NCI-H2107 (cell line): ENCODE measurements at places on chromosomes 6 and 20.

GRCh38 chr20:60990061-60990460 is 262.0 kb upstream of the CDH4 start:
- no peak for DNase-seq

- no peak for DNase-seq
These were observed 12.7 kb upstream of the MCUR1 start for GRCh38 chr6:13827032-13827431.

DNA sequence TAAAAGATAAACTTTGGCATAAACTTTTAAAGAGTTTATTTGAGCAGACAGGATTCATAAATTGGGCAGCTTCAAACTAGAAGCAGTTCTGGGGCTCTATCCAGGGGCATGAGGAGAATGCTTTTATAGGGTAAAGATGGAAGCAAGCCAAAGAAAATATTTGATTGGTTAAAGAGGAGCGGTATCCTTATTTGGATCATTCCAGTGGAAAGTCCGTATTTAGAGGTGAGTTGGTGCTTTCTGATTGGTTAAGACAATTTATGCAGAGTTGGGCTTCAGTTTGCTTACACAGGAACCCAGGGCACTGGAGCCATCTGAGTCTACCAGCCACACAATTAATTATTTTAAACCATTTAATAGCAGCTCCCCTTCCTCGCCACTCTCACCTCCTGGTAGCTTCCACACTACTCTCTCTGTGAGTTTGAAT is 37.9 kb upstream of the RNF217 start:
- DNase-seq, result no peak

- no peak for DNase-seq
These were observed 52.4 kb upstream of the PLN start for GRCh38 chr6:118495485-118496280.

DNA sequence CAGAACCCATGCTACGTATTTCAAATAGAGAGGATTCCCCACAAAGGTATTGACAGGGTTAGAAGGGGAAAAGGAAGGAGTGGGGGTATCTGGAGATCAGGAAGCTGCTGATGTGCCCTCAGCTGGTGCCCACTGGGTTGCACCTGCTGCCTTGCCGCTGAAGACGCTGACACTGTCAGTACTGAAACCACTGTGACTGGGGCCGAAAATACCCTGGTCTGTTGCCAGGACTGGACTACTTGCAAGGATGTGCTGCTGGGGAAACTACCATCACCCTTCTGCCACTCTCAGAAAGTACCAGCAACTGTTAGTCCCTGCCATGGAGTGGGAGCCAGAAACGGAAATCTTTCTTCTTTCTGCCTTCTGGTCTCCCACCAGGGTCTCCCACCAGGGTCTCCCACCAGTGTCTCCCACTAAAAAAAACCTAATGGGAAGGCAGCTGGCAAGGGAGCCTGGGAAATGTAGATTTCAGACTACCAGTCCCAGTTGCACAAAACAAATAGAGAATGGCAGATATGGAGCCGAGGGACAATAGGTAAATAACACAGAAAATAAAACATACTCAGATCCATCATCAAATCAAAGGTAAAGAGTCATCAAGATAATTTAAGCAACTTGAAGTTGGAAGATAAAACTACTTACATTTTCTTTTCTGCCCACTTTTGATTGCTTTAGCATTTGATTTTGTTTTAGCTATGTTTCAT is 204.8 kb downstream of the TPBG start:
- DNase-seq, result no peak

DNA sequence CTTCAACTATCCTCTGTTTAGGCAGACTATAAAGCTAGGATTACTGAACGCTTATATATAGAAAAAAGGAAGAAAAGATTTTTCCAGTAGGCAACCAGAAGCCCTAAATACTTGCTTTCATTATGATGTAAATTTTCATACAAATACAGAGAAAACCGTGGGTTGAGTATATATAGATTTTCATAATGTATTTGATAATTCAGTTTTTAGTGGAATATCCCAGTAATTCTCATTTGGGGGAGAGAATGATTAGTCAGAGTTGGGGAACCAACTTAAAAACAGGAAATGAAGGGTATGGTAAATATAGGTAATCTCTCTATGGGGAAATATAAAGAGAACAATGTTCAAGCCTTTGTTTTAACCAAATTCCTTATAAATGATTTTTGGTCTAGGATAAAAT is 154.0 kb upstream of the CITED2 start:
- DNase-seq, result no peak

DNA sequence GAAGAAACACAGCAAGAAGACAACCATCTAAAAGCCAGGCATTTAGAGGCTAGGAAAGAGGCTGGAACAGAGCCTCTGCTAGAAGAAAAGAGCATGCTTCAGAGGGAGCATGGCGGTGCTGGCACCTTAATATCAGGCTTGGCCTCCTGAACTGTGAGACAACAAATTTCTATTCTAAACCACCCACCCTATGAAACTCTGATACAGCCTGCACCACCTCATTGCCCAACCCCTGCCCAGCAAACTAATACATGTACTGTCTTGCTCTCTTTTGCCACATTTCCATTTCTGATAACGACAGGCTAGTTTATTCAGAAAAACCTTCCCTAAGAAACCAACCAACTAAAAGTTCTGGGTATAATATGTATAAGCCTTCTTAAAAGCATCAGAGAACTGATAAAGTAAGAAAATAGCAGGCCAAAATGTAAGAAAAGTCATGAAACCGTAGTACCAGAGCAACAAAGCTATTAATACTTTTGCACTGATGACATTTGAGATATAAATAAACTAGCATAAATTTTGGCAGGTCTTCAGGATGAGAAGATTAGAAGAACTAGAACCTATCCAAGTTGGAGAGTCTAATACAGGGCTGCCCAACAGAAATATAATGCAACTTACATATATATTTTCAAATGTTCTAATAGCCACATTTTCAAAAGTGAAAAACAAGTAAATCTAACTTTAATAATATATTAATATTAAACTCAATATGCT is 184.7 kb upstream of the HSF2 start:
- DNase-seq, result no peak

DNA sequence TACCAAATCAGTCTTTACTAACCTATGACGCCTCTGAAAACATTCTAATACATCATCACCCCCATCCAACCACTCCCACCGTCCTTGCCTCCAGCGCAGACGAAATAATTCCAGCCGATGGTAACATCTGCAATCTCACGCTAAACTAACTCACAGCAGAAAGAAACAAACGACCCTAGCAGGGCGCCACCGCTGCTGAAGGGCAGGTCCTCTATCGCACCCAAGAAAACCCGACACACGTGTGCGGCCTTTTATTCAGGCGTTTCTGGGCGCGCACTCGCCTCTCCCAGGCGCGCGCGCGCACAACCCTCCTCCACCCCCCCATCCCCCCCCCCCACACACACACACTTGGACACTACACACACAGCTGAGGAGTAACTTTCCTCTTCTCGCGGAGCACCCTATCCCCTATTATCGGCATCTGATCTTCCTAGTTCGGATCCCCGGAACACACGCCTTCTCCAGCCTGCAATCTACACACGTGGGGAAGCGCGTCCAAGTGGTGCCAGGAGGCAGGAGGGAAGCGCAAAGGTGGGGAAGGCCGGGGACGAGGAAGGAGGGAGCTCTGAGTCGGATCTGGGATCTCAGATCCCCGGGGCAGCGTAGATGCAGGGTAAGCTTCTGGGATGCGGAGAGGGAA is 1.4 kb downstream of the GFOD1 start:
- no peak for DNase-seq

- no peak for DNase-seq
These were observed 159.8 kb downstream of the NRN1 start for GRCh38 chr6:5846889-5847288.

GRCh38 chr6:27474672-27475071 is 1.8 kb upstream of the ZNF184 start:
- DNase-seq, result no peak

- DNase-seq, result no peak
These were observed 7.5 kb upstream of the DST start for GRCh38 chr6:56650191-56650590.

GRCh38 chr6:112372226-112372806 is 25.2 kb downstream of the RFPL4B start:
- peak; percentile 9 for DNase-seq

DNA sequence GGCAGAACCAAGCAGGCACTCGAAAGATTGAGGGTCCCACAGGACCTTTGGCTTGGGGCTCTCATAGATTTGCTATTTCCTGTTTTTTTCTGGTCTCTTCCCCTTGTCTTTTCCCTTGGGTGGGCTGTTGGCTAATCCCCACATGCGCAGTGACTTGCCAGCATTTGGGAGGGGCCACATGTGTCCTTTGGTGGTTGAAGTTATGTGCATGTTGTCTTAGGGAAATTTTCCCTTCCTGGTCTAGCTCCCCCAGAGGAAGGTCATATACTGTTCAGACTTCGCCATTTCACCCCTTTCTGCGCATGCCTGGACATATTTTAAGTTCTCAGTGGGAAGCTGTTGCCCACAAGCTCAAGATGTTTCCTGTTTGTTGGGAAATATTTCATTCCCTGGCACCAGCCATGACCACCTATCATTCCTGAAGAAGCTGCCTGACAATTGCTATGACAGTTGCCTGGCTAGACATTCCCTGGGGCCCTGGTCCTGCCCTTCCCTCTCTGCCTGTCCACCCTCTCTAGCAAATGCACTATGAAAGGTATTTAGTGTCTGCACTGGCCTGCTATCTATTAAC is 156.2 kb upstream of the THBS2 start:
- no peak for DNase-seq

DNA sequence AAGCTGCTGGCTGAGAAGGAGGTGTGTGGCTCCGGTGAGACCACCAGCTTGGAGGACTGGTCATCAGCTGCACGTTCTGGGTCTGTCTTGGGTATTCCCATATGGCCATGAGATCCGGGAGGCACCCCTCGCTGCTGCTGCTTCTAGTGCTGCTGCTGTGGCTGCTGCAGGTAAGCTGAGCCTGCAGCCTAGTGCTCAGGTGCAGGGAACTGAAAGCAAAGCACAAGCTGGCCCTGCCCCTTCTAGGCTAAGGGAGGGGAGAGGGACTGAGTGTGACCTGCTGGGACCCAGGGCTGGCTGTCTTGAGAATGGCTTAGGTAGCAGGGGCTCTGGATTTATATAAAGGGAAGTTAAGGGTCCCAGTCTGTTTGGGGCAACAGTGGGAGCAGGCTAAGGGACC is 403 bp downstream of the CDH26 start:
- DNase-seq, result peak; percentile 77

GRCh38 chr6:154615483-154616025 is 105.1 kb upstream of the CNKSR3 start:
- DNase-seq, result peak; percentile 88
